Stimulated activated CD4-positive, alpha-beta T cell treated with anti-CD3 and anti-CD28 coated beads, Interleukin-1b, Interleukin-23, amount 100 ng/mL, for 48 hours (primary cell): ENCODE measurements at places on chromosomes 6 and 20.

- no peak for DNase-seq
These were observed 203.9 kb upstream of the PRDM1 start for GRCh38 chr6:105882121-105882803.

DNA sequence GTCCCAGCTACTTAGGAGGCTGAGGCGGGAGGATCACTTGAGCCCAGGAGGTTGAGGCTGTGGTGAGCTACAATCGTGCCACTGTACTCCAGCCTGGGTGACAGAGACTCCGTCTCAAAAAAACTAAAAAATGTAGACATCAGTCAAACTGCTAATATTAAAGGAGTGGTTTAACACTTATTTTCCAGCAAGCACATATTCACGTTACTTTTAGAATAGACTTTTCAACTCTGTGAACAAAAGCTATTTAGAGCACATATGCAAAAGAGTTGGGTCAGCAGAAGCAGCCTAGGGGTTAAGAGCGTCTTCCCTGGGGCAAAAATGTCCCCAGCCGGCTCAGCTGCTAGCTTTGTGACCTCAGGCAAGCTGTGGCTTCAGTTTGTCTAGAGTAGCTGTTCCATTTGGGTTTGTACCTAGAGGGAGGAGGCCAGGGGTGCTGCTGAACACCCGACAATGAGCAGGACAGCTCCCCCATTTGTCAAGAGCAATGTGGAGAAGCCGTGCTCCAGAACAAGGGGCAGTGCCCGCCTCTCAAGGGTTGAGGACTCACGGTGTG lies 62.5 kb upstream of the PTGIS start:
- no peak for DNase-seq

GRCh38 chr6:157226026-157226625 lies 97.2 kb downstream of the TMEM242 start:
- no peak for DNase-seq

DNA sequence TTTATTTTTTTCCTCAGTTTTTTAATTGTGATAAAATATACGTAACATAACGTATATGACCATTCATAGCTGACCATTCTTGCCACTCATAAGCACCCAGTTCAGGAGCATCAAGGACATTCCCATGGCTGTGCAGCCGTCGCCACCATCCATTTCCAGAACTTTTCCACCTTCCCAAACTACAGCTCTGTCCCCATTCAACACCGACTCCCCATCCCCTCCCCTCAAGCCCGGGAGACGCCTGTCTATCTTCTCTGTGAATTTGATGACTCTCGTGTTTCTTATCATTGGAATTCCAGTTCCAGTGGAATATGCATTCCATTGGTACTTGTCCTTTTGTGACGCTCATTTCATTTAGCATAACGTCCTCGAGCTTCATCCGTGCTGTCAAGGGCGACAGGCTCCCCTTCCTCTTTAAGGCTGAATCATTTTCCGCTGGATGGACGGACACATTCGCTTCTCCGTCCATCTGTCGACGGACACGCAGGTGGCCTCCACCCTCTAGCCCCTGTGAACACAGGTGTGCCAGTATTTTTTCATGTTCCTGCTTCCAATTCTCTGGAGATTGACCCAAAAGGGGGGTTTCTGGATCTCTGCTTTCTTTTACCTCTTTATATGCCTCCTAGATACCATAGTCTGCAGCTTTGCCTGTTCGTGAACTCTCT lies 88.1 kb downstream of the YTHDF1 start:
- no peak for DNase-seq

DNA sequence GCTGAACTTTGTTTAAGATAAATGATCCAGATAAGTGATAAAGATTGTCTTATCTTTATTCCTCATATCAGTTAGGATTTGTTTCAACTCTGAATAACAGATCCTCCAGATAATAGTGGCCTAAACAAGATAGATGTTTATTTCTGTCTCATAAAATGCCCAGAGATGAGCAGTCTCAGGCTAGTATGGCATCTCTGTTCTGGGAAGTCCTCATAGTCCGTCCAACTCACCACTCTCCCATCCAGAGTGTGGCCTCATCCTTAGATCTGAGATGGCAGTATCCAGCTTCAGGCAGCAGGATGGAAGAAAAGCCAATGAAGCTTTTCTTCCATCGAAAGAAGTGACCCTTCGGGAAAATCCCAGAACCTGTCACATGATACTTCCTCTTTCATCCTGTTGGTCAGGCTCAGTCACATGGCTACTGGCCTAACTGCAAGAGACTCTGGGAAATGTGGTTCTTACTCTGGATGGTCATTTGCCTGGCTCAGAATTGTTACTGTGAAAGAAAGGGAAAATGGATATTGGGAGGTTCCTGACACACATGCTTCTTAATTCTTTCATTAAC lies 29.4 kb upstream of the TAGAP start:
- DNase-seq: no peak

- no peak for DNase-seq
These were observed 20.1 kb upstream of the RNGTT start for GRCh38 chr6:88983532-88983931.

DNA sequence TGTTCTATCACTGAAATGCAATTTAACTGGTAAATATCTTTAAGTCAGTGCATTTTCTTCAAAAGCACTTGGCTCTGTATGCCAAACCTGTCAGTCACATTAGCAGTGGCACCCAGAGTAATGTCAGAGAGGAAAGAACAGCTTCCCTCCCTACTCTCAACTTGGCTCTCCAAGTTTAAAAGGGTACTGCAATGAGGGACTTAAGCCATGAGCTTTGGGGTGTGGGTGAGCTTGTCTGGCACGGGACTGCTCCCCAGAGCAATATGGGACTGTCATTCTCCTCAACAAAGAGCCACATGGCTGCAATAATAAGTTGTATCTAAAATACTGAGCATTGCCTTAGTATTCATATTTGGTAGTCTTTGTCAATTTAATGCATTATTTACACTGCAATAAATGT lies 4.0 kb downstream of the GCM2 start:
- no peak for DNase-seq
